ENCODE measurements at places on chromosomes 5 and 9.

- no peak for DNase-seq
These were observed 73.4 kb upstream of the ATG10 start for GRCh38 chr5:81898403-81898802.

DNA sequence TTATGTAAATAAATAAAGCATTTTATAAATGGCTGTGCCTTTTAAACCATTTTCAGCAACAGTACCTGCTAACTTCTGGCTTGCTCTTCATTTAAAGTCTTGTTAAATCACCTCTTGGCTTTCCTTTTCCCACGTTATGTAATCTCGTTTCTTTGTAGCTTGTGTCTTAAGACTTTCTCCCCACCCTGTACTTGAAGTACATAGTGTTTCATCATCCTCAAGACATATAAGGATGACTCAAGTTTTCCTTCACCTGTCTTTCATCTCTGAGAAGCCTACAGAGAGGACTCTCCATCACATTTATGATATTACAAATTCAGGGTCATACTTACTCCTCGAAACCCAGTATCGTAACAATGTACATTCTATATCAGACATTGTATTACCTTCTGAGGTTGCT is 33.9 kb downstream of the PRELID2 start:
- no peak for DNase-seq

DNA sequence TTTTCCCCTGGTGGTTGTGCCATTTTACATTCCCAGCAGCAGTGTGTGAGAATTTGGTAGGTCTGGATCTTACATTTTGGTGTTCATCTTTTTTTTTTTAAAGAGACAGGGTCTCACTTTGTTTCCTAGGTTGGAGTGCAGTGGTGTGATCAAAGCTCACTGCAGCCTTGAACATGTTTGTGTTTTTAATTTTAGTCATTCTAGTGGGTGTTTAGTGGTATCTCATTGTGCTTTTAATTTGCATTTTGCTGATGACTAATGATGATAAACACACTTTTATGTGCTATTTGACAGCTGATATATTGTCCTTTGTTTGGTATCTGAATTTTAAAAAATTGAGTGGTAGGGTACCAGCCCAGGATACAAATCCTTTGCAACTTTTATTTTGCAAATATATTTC is 53.4 kb upstream of the POMT1 start:
- DNase-seq, result no peak

- DNase-seq, result no peak
These were observed 184.0 kb downstream of the MED10 start for GRCh38 chr5:6194261-6194875.

DNA sequence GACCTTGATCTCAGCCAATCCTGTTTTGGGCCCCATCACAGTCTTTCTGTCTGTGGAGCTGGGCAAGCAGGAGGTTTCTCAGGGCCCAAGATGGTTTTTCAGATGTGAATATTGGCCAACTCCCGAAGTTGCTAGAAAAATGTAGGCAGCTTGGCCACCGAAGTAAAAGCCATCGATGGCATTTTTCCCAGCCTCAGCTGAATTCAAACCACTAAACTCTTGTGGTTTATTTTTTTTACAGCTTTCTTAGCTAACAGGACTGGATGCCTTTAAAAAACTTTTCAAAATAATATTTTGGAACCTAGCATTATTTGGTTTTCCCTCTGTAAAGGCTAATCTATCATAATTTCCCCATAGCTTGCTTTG is 102.5 kb upstream of the ERCC6L2 start:
- no peak for DNase-seq

DNA sequence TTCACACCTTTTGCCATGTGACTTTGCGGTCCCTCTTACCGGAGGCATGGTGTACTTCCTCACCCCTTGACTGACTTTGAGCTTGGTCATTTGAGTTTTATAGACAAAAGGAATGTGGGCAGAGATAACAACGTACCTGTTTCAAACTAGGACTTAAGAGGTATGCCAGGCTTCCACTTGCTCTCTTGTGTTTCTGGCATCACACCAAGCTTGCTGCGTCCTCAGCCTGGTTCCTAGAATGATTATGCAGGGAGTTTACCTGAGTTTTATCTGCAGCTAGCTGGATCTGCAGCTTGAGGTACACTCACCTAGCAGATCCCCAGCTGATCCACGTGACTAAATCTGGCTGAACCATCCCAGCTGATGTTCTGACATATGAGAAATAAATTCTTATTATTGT is 66.2 kb downstream of the PLK2 start:
- DNase-seq, result no peak

DNA sequence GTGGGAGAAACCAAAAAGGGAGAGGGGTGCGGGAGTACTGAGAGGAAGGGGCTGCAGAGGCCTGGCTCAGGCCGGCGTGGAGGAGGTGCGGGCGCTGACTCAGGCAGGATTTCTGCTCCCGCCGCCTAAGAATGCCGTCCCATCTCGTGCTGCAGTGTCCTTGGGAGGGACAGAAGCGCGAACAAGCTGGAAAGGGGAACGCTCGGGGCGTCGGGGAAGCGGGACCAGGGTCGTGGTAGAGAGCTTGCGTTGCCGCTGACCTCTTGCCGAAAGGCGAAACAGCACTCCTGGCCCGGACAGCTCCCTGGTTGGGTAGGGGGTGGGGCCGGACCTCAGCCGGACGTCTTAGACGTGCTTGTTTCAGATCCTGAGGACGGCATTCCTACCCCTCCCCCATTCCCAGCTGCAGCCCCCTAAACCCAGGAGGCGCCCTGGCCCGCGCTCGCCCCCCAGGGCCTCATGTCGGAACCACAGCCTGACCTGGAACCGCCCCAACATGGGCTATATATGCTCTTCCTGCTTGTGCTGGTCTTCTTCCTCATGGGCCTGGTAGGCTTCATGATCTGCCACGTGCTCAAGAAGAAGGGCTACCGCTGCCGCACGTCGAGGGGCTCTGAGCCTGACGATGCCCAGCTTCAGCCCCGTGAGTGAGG is 1.1 kb downstream of the RELL2 start:
- DNase-seq, result peak; percentile 48

DNA sequence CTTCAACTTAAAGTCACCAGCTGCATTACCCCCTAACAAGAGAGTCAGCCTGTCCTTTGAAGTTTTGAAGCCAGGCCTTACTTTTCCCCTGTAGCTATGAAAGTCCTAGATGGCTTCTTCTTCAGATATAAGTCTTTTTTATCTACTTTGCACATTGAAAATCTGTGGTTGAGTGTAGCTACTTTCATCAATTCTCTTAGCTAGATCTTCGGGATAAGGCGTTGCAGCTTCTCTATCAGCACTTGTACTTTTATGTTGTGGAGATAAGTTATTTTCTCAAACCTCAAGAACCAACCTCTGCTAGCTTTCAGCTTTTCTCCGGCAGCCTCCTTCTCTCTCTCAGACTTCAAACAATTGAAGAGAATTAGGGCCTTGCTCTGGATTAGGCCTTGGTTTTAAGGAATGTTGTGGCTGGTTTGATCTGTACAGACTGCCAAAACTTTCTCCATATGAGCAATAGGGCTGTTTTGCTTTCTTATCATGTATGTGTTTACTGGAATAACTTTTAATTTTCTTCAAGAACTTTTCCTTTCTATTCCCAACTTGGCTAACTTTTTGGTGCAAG is 21.6 kb downstream of the CATSPER3 start:
- no peak for DNase-seq

GRCh38 chr5:149979896-149980295 is 19.3 kb downstream of the SLC26A2 start:
- DNase-seq, result no peak

DNA sequence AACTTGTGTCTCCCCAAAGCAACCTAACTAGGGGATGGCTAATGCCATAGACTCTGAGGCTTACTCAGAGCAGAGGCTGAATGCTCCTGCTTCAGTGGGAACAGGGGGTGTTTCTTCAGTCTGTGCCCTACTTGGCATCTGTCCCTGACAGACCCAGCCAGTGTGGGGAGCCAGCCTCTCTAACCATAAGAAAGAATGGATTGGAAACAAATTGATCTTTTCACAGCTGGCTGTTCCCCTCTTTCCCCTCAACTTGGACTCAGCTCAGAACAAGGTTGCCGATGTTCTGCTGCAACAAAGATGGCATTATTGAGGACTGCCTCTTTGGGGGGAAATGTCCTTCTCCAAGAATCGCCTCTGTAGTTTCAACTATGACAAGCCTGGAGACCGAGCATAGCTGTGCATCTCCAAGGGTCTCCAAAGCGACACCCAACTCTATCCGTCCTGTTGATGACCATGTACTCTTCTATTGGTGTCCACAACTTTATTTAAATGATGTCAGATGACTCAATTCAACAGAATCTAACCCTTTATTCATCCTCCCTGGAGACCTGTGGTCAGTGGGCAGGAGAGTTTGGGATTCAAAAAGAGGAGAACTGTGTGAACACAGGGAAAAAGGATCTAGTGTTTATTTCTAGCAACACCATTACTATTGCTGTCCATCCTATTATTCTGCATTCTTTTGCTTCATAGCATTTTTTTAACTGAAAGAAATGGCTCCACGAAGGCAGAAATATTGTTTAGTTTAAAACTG is 24.7 kb upstream of the TNC start:
- no peak for DNase-seq

GRCh38 chr5:40165789-40166728 is 513.7 kb upstream of the PTGER4 start:
- no peak for DNase-seq

GRCh38 chr9:83027153-83027891 is 35.6 kb downstream of the RASEF start:
- no peak for DNase-seq

GRCh38 chr5:132003170-132003744 is 8.2 kb downstream of the ACSL6 start:
- no peak for DNase-seq

DNA sequence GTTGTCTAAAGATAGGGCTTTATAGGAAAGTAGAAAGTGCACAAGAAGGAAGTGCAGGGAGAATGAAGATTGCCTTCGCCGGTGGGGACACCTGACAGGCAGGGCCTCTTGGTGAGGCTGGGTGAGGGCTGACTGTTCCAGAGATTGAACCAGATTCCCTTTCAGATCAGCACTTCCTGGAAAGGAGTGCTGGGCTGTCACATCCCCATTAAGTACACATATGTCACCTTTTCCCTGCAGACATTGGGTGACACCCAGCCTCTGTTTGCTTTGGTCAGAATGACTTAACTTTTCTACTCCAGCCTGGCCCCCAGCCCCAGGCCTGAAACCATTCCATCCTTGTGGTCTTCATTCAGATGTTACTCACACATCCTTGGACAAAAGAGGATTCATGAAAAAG is 7.4 kb upstream of the SHROOM1 start:
- DNase-seq, result no peak

DNA sequence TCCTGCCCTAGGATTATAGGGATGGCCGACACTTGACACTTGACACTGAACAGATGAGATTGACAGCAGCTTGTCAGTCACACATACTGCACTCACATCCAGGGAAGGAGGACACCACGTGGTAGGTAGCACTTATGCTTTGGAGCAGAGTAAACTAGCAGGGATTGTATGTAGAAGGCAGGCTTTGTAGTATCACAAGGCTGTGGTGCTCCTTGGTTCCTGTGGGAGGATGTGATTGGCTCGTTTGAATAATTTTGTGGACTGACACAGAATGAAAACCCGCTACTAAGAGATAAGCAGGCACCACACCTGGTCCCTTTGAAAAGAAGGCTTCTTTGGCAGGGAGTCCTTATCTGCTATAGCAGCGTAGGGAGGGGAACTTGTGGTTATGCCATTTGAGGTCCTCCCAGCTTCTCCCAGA is 63.6 kb upstream of the IL12B start:
- DNase-seq, result no peak

- DNase-seq, result peak; percentile 53
These were observed at the start of gene MTAP for GRCh38 chr9:21802418-21803000. MTAP (plus strand) TSS chr9:21802636; CDS start chr9:21802749, 113 bp downstream.

- no peak for DNase-seq
These were observed 7.9 kb upstream of the FOXE1 start for GRCh38 chr9:97845130-97845529.

DNA sequence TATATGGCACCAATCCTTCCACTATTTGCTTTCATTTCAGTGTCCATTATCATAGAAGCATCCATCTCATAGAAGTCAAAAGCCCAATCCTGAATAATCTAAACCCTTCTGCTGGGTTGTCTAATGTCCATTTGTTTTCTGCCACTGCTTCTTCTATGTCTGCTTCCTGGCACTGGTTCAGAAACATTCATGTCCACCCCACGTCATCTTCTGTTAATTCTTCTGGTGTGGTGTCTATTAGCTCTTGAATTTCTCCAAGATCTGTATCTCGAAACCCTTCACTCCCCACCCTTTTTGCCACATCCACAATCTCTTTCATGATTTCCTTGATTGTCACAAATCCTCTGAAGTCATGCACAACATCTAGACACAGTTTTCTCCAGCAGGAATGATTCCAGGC is 23.2 kb upstream of the GOLGA1 start:
- no peak for DNase-seq

DNA sequence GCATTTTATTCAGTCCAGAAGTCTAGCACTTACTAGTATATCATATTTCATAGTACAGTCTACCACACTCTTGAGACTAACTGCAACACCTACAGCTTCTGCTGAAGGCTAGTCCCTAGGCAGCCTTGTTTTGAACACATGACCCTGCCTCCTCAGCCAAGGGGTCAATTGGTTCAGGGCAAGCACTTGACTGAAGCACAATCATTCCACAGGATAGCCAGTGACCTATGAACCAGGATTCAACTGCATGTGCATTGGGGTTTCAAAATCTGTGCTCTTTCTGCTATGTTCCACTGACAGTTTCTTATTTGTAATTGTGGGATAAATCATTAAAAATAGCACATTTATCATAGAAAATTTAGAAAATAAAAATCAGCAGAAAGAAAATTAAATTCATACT is 186.8 kb downstream of the TMEM161B start:
- no peak for DNase-seq

GRCh38 chr5:6907320-6907918 is 194.2 kb downstream of the TENT4A start:
- DNase-seq, result no peak

- peak; percentile 86 for DNase-seq
These were observed 54.1 kb downstream of the DUSP1 start for GRCh38 chr5:172716796-172717313.

- DNase-seq, result no peak
These were observed 235.3 kb downstream of the PRDM9 start for GRCh38 chr5:23742701-23743100.

DNA sequence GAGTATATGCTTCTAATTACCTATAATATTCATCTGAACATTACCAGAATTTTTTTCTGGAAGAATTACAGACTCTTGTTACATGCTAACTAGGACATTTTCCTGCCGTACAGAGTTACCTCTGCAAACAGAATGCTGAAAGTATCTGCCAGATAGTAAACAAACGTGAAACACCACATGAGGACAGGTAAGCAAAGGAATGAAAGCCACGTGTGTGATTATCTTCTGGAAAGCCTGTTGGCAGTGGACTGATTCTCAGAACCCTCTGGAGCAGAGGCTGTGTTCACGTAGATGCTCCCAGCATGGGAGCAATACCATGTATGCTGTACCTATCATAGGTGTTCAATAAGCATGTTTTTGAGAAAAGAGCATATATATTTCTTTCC is 472.6 kb downstream of the ENC1 start:
- no peak for DNase-seq

DNA sequence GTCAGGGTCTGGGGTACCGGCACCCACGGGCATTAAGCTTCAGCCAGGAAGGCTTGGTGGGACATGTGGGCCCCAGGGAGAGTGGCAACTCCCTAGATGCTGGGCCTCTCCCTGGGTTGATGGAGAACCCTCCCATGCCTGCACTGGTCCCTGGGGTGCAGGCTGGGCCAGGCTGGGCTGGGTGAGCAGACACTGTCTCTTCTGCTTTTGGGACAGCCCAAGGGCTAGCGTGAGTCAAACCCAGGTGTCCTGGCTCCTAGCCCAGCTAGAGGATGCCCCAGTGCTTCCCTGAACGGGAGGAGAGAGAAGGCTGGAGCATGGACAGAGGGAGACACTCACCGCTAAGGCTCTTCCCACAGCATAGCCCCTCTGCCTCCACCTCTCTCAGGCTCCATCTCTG is 5.7 kb upstream of the AQP7 start:
- DNase-seq, result no peak

Measured in T-helper 9 cell (primary cell).